Left cardiac atrium (tissue), 4 donors: ENCODE measurements at places on chromosomes 11 and 22.

DNA sequence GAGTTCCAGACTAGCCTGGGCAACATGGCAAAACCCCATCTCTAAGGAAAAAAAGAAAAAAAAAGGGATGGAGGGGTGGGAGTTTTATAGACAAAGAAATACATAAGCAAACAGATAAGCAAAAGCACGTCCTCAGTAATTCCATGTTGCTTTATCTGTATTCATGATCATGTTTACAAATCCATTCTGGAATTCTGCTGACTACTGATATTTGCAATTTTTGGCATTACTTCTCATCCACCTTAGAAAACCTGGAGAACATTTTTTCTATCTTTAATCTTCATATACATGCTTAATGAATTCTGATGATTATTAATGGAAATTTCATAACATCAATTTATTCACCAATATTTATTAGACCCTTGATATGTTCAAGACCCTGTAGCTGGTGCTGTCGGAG, 1.7 kb upstream of the FDX1 start:
- no peak for DNase-seq

GRCh38 chr11:45321031-45321595, 35.0 kb upstream of the SYT13 start:
- DNase-seq = no peak

DNA sequence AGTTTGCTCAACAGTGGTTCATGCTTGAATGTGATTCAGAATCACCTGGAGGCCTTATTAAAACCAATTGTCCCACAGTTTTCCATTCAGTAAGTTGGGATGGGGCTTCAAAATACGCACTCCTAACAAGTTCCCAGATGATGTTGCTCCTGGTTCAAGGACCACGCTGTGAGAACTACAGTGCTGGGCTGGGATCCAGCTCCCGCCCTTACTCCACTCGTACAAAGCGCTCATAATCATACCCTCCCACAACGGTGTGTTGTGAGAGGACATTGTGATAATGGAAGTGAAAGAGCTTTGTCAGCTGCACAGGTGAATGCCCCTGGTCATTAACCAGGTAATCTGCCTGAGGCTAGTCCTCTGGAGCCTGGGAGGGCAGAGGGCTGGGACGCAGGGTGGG, 1.3 kb upstream of the CD82 start:
- no peak for DNase-seq

DNA sequence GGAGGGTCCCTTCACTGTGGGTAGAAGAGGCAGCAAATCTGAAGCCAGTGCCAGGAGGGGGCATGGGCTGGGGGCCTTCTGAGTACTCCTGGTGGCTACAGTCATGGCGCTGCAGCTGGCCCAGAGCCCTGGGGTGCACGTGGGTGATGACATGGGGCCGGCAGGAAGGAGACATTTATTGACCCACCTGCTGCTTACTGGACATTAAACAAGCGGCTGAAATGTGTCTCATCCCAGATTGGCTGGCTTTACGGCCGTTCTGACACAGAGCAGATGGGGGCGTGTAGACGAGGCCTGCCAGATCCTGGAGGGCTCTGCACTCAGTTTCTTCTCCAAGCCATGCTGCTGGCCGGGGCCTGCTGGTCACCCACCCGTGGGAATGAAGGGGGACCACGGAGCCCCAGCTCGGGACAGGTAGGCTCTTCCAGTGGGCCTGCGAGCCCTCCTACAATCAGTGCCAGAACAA, 906.9 kb downstream of the BRD1 start:
- DNase-seq = no peak

- DNase-seq = no peak
These were observed 1.0 kb upstream of the GLB1L2 start for GRCh38 chr11:134330611-134331353.

DNA sequence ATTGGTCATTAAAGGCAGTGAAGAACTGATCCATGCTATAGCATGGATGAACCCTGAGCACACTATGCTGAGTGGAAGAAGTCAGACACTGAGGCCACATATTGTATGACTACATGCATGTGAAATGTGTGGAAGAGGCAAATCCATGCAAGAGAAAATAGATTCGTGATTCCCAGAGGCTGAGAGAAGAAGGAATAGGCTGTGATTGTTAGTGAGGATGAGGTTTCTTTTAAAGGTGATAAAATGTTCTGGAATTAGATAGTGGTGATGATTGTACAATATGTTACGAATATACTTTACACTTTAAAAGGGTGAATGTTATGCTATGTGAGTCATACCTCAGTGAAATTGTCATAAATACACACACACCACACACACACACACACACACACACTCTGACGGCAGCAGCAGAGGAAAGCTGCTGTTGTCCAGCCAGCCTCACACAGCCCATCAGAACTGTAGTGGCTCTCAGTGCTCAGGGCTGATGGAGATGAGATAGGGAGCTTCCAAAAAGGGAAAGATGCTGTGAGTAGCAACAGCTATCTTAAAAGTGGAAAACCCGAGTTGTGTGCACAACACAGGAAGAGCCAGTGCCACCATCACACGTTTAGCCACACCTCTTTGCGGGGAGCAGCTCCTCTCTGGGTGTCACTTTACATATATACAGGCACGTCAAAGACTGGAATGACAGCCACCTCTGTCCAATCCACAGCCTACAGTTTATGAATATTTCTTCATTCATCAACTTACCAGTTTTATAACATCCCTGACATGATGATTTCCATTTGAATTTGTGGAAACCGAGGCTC, 153.0 kb downstream of the SPATA19 start:
- no peak for DNase-seq

- no peak for DNase-seq
These were observed 4.5 kb downstream of the ANO5 start for GRCh38 chr11:22197139-22198005.
